ENCODE measurements at places on chromosomes 6 and 20. TPM values are rescaled to one million over a fixed set of nuclear protein-coding genes. Genes with fewer than 3 reads are reported as not detected.

DNA sequence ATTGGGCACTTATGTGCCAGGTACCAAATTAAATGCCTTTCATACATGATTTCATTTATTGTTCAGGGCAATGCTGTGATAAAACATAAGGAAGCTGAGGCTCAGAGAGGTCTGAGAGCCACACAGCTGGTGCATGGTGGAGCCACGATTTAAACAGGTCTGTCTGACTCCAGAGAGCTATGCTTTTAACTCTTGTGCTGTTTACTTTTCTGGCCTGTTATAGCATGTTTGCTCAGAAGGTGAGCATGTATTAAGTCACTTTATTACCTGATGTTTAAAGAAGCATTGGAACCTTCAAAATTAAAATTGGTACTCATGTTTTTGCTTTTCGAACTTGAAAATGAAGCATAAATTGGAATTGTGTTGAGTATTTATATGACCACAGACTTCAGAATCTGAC lies 26.8 kb downstream of the MCM8 start:
- peak; percentile 39 for DNase-seq

DNA sequence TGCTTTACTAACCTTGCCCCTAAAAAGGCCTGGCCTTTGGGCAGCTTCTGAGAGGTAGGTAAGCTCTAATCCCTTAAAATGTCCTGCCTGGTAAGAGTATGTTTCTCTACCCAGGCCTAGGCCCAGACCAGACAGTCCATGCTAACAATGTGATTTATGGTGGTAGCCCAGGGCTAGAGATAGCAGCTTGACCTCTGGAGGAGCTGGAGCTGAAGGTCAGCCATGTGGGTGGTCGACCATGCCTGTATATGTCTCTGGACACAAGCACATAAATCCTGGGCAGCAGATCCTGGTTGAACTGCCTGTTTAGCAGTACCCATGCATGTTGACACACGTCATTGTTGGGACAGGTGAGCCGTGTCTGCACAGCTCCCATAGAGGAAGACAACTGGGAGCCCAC lies 62.1 kb upstream of the PHACTR1 start:
- no peak for DNase-seq

The SLC17A2 gene
- not detected for total RNA-seq

The IL17A gene
- not detected for total RNA-seq

The PRRT1 gene
- not detected for total RNA-seq

DNA sequence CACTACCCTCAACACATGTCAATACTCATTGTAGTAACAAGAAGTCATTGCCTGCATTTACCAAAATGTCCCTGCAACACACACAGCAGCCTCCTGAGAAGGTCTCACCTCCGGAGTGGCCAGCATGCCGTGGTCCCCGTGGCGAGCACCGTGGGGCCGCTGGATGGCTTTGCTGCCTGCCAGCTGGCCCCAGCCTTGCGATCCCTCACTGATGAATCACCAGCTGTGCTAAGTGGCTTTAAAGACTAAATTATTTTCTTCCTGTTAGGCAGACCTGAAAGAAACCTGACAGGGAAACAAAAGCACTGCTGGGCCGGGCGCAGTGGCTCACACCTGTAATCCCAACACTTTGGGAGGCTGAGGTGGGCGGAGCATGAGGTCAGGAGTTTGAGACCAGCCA lies 306.7 kb downstream of the CDH4 start:
- no peak for DNase-seq

The TINAG gene
- not detected for total RNA-seq

DNA sequence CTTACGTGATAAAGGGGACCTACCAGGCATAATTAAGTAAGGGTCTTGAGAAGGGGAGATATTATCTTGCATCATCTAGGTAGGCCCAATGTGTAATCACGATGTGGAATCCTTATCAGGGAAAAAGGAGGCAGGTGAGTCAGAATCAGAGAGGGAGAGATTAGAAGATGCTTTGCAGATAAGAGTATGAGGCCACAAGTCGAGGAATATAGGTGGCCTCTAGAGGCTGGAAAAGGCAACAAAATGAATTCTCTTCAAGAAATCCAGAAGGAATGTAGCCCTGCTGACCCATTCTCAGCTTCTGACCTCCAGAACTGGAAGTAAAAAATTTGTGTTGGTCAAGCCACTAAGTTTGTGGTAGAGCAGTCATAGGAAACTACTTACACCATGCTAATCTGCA lies 11.0 kb upstream of the ENPP4 start:
- no peak for DNase-seq

DNA sequence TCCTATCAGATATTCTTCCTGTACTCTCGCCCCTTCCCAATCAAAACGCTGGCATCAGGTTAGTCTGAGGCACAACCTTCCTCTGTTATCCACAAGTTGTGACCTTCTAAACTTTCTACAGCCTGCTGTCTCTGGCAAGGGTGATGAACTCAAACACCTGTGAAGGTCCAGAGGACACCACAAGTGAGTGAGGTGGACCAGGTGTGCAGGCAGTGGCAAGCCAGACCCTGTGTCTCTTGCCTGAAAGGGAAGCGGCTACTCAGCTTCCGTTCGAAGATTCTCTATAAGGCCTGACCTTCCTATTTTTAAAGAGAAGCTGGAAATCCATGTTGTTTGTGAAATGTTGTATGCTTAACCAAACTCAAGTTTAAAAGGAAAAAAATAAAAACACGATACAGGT lies 36.8 kb downstream of the GCM1 start:
- DNase-seq = no peak

- peak; percentile 40 for DNase-seq
These were observed 114.6 kb upstream of the TCF21 start for GRCh38 chr6:133774356-133774755.

Measured in PC-3 (cell line).